ENCODE measurements at places on chromosomes 1 and 21.

DNA sequence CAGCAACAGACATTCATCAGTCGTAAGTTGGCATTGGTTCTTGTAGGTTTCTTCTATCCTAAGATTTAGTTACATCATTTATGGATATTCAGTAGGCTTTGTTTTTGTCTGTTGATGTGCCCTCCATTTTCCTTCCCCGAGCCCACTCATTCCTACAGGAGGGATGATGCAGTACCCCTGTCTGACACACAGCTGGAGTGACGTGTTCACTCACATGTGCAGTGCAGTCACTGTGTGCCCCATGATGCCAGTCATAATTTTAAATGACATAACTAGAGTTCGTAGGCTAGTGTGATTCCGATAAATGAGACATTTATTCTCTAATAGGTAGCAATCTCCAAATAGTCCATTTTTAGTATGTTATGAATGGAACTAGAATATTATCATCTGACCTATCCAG, 438.4 kb downstream of the DSCAM start:
- no peak for DNase-seq

- DNase-seq = no peak
Measured at GRCh38 chr1:239802275-239802674, 289.4 kb upstream of the FMN2 start.

DNA sequence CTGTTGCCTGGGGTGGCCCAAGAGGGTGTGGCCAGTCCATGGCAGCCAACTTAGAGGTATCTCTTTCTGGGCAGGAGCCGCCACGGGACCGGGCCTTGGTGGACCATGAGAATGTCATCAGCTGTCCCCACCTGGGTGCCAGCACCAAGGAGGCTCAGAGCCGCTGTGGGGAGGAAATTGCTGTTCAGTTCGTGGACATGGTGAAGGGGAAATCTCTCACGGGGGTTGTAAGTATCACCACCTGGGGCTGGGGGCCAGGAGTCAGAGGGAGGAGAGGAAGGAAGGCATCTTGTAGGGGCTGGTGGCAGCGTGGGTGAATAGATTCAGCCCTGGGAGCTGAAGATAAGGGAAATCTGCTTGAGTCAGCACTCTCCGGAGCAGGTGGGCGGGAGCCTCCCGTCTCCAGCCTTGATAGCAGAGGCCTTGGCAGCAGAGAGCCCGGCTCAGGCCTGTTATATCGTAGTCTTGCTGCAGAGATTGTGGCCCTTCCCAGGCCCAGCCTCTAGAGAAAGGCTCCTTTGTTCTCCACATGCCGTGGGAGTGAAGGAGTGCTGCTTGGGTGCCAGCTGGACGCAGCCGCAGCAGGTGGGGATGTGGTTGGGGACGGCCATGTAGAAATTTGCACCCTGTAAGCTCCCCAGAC, 25.4 kb downstream of the PHGDH start:
- no peak for DNase-seq

DNA sequence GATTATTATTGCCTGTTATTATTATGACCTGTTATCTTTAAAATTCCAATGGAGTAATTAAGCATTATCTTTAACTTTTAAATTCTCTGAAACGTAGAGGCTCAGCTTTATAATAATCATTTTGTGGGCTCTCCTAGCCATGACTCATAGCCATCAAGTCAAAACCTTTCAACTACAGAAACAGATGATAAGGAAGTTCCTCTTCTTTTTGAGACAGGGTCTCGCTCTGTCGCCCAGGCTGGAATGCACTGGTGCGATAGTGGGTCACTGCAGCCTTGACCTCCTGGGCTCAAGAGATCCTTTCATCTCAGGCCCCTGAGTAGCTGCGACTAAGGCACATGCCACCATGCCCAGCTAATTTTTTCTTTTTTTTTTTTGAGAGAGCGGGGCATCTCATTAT, 43.5 kb downstream of the CHML start:
- no peak for DNase-seq

GRCh38 chr1:184247671-184248070, 139.2 kb upstream of the C1orf21 start:
- DNase-seq = no peak

- peak; percentile 44 for DNase-seq
Measured at GRCh38 chr1:236064674-236065508, at the start of gene NID1. Gene NID1, minus strand, starts transcription at chr1:236065090. Its CDS starts 11 bp downstream, at chr1:236065079.

GRCh38 chr1:100290291-100290690, 24.3 kb downstream of the RTCA start:
- peak; percentile 48 for DNase-seq

DNA sequence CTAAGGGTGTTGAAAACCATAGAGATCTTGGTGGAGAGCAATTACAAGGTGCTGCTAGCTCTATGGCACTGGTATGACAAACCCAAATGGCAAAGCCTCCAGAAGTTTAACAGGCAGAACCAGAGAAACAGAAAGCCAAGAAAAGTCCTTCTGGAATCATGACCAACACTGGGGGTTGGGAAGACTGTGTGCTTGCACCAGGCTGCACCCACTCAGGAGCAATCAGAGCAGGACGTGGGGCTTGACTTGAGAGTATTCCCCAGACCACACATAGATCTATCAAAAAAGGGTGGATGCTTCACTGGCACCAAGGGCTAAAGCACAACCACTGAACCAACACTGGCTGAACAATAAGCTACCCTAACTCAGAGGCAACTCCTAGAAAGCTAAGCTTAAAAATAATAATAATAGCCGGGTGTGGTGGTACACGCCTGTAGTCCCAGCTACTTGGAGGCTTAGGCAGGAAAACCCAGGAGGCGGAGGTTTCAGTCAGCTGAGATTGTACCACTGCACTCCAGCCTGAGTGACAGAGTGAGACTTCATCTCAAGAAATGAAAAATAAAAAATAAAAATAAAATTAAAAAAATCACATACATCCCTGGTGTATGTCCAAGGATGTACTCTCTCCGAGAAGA, 20.1 kb upstream of the ENSA start:
- DNase-seq = no peak

- DNase-seq = peak; percentile 32
Measured at GRCh38 chr1:23598424-23598823, 39.1 kb upstream of the ID3 start.

GRCh38 chr1:196464480-196464941, 143.7 kb downstream of the KCNT2 start:
- no peak for DNase-seq

DNA sequence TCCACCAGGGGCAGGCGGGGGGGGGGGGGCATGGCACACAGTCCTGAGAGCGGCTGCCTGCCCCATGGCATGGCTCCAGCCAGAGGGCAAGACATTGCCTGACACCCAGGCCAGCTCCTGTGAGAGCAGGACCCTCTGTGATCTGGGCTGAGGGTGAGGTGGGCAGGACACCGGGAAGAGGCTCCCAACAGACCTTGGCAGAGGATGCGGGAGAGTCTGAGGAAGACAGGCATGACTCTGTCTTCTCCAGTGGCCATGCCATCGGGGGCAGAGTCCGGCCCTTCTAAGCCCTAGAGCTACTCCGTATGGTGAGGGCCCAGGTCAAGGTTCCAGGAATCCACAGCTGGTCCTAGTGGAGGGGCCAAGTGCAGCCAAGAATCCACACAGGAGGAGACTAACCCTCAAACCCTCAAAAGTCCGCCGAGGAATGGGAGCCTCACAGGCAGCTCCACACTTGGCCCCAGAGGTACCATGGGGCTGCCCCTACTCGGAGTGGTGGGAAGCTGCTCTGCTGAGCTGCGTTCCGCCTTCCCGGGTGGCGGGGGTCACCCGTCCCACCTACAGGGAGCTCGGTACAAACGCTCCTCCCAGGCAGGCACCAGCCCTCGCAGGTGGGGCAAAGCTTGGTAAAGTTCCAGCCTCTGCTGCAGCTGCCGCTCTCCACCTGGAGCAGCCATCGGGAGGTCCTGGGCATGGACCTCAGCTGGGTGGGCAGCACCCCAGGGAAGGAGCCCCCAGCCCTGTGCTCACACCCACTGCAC, 6.5 kb downstream of the ACTRT2 start:
- no peak for DNase-seq

DNA sequence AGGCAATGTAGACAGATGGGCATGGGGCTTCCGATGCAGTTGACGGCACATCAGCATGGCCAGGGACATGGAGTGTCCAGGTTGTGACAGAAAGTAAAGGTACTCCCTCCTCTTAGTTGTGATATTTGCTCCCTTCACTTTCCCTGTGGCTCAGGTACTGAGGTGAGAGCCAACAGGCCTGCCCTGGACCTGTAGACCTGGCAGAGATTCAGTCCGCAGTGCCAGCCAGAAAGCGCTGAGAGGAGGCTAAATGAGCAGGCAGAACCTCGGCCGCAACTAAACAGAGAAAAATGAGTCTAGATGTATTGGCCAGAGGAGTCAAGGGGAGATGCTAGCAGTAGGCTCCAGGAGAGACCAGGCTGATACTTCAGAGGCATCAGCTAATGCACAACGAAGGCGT, 22.6 kb upstream of the KCNK2 start:
- DNase-seq = no peak

DNA sequence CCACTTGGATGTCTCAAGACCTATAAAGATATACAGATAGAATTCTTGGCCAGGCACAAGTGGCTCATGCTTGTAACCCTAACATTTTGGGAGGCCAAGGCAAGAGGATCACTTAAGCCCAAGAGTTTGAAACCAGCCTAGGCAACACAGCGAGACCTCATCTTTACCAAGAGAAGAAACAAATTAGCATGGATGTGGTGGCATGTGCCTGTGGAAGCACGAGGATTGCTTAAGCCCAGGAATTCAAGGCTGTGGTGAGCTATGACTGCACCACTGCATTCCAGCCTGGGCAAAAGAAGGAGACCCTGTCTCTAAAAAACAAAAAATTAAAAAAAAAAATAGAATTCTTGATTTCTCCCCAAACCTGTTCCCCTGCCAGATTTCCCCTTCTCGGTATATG, 8.3 kb downstream of the ASAP3 start:
- no peak for DNase-seq

DNA sequence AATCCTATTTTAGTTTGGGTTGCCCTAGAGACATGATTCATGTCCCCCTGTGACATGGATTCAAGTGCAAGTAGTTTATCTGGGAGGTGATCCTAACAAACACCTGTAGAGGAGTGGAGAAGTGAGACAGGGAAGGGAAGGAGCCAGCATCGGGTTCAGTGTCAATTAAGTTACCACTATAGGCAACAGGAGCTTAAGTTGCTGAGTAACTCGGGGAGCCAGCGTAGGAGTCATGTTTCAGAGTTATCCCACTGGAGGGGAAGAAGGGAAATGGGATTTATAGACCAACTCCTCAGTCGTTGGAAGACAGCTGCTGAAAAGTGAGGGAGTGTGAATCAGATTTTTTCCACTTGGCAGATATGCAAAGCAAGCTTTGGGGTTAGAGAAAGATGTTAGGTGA, 54.9 kb downstream of the SLC30A7 start:
- DNase-seq = no peak

DNA sequence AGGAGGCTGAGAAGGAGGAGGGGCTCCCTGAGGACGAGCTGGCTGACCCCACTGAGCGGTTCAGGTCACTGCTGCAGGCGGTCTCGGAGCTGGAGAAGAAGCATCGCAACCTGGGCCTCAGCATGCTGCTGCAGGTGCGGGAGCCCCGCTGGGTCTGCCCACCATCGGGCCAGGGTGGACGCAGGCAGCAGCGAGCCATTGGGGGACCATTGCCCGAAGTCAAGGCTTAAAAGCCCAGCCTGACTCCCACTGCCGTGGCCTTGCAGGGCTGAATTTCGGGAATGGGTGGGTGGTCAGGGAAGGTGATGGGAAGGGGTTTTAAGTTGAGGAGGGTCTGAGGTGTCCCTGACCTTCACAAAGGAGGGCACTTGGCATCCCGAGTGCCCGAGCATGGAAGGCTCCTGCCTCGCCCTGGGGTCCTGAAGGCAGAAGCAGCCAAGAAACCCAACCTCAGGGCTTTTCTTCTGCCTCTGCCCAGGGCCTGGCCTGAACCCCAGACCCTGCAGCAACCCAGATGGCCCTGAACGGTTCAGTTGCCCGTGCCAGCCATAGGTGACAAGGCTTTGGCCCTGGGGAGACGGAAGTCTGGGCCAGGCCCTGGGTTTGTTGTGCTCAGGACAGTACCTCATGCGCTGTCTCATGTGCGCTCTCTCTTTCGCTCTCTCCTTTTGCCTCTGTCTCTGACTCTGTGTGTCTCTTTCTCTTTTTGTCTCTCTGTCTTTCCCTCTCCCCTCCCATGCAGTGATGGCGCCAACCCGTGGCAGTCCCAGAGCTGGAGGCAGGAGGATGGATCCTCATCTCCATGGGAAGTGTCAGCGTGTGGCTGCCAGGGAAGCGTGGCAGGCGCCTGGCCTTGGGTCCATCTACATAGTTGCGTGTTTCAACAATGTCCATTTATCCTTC, 6.2 kb downstream of the RNF187 start:
- no peak for DNase-seq

DNA sequence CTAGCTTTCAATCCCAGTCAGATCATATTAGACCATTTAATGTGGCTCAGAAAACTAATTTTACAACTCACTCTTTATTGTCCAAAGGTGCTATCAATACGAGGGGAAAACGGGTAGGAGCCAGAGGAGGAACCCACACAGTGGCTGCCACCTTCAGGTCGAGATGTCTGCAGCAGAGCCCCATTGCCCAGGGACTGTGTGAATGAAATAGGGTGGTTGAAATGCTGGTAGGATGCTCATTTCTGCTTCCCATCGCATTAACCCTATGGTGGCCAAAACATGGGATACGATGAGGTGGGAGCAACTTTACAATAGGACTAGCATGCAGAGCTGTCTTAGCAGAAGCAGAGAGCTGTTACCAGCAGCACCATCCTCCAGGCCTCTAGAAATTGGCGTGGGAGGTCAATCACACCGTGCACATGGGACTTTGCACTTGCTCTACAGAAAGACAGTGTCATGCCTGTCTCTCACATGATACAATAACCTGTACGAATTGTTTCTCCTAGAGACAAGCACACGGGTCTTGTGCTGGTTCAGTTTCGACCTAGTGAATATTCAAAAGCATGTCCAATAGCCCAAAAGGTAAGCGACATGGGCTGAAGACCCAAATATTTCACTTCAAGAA, 69.5 kb upstream of the DESI2 start:
- DNase-seq = no peak

- DNase-seq = no peak
Measured at GRCh38 chr1:92065042-92065441, 10.2 kb downstream of the SETSIP start.

DNA sequence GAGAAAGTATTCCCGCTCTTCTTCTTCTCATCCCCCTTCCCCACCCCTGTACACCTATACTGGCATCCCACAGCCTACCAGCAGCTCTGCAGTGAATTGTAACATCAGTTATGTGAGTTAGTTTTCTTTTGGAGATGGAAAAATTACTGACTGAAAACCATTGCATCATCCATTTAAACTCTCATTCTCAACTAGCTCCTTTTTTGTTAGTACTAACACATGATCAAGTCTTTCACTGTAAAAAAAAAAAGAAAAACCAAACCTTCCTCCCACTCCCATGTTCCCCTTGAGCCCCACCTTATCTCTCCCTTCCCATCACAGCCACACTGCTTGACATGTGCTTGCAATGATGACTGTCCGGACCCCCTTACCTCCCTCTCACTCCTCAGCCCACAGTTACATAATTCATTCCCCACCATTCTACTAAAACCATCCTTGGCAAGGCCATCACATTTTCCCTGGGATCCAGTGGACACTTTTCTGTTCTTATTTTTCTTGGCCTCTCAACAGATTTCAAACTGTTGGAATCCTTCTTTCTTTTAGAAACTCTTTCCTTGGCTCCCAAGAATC, 23.2 kb upstream of the RAVER2 start:
- DNase-seq = no peak

All from kidney capillary endothelial cell (primary cell).